ENCODE measurements at places on chromosomes 11 and 22.

DNA sequence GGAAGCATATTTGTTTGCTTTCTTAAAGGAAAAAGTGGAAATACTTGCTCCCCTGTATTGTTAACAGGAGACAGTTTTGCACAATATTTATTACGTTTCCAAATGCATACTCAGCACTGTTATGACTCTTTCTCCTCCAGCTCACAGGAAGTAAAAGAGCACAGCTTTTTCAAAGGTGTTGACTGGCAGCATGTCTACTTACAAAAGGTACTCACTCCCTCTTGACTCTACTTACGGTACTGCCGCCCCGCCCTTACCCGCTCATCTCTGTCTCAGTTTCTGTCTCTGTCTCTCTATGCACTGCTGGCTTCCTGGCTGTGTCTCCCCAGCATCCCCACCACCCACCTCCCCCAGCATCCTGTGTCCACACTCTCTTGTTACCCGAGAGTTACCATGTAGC is 32.2 kb upstream of the MYO18B start:
- no peak for DNase-seq

DNA sequence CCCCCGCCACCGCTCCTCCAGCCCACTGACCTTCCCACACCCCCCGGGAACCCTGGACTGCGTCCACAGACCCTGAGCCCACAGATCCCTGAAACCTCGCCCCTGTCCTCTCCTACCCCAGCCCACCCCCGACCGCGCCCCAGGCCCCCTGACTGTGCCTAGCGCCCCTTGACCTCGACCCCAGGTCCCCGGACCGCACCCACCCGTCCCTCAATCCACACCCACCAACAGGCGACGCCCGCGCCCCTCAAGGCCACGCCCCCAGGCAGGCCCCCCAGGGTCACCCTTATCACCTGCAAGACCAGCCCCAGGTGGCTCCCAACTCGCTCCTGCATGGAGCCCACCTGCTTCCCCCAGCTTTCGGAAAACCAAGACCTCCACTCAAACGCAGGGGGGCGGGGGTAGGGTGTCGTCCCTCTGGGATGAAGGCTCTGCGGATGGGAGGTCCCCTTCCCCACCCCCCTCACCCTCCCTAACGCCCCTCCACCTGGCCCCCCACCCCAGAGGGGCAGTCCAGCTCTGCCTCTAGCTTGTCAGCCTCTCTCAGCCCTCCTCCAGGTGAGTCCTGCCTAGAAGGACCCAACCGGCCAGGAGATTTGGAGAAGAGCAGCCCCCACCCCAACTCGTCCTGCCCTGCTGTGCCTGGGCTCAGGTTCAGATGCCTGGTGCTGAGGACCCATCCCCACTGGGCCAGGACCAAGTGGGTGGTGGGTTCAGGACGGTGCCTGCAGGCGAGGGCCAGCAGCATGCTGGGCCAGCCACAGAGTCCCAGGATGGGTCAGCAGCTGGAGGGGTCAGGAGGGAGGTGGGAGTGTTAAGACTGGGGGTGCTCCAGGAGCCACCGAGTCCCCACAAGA is 3.1 kb upstream of the IL17REL start:
- DNase-seq: no peak

GRCh38 chr11:82049199-82049598 is 684.5 kb downstream of the FAM181B start:
- DNase-seq: no peak

DNA sequence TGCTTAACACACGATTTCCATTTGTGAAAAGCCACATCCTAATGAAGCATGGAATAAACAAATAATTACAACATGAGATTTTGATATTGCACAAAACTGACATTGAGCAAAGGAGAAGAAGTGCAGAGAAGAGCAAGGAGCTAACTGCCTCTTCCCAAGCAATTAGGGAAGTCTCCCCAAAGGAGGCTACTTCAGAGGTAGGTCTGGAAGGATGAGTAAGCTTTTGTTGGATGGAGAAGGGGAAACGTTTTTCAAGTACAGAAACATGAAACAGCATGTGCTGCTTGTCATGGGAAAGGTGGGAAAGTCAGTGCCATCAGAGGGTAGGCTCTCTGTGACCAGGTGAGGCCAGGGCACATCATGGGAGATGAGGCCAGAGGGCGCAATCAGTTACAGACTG is 132.2 kb upstream of the SESN3 start:
- no peak for DNase-seq

- peak; percentile 64 for DNase-seq
Measured at GRCh38 chr11:7098235-7098832, 9.5 kb downstream of the RBMXL2 start.

- DNase-seq: no peak
Measured at GRCh38 chr11:27230192-27230572, 132.8 kb downstream of the CCDC34 start.

GRCh38 chr11:61647529-61647928 is 32.7 kb upstream of the DAGLA start:
- DNase-seq: no peak

DNA sequence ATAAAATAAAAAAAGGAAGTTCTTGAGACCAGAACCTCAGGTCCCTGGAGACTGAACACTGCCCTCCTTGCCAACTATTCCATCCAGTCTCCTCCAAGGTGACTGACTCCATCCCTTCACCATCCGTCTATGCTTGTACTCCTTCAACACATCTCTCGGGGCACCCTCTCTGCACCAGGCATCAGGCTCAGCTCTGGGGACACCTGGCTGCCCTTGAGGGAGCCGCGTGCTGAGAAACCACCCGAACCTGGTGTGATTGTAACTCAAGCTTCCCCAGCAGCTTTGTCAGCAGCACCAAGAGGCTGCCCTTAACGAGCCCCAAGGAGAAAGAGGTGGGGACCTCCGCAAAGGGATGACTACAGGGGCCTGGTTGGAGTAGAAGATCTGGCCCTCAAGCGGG is 1.7 kb downstream of the PTPN5 start:
- no peak for DNase-seq

DNA sequence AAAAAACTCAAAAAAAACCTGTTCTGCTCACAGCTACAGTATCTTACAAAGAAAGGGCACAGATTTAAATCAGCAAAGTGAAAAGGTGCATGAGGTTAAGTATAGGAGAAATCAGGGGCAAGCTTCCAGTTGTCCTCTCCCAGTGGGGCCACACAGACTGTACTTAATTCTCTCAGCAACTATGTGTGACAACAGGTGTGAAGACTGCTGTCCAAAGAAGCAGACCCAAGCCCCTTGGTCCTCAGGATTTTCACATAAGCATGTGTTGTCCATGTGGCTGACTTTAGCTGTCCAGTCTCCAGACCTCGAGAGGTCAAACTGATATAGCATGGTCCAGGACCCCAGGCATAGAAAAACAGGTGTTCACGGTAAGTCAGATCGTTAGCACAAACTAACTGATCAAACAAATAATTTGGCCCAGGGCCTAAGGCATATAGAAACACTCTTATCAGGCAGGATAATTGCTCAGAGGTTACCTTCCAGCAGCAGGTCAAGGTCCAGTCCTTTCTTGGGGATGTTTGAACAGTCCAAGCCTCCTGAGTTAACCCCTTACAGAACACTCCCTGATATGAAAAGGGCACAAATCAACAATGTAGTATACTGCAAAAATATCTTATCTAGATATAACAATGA is 21.1 kb upstream of the CSTF3 start:
- no peak for DNase-seq

GRCh38 chr11:68345776-68346461 is 33.5 kb downstream of the LRP5 start:
- no peak for DNase-seq

- DNase-seq: no peak
Measured at GRCh38 chr11:13030857-13031256, 21.7 kb downstream of the RASSF10 start.

DNA sequence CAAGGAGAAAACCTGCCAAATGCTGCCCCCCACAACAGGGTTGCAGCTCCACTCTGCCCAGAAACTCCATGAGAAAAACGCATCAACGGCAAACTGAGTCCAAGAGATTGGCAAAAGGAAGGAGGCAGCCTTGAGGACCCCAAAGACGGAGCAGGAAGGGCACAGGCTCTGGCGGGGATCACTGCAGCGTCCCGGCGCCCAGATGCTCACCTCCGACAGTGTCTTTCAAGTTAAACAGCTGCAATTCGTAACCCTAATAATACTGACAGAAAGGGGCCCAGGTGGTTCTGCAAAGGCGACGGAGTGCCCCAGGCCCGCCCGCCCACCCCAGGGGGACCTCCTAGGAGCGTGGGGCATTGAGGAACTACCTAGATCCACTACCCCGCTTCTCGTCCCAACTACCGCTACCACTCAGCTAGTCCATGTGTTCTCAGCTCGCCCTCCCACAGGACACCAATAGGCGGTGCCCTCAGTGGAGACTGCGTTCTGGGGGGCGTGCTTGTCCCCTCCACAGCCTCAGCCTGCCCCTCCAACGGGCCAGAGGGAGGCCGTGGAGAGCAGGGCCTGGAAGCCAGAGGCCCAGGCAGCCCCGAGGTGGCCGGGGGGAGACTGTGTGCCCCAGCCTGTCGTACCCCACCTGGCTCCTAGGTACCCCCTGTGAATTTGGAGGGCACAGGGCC is 127.4 kb downstream of the PHF21B start:
- no peak for DNase-seq

DNA sequence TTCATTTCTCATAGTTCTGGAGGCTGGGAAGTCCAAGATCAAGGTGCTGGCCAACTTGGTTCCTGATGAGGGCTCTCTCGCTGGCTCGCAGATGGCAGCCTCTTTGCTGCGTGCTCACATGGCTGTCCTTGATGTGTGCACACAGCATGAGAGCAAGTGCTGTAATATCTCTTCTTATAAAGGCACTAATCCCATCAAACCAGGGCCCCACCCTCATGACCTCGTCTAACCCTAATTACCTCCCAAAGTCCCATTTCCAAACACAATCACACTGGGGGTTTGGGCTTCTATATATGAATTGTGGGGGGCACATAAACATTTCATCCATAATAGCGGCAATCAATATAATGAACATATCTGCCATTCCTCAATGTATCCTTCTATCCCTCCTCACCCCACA is 1062.1 kb downstream of the BRD1 start:
- no peak for DNase-seq

- DNase-seq: no peak
Measured at GRCh38 chr11:61068581-61068980, 33.7 kb upstream of the CD5 start.

Measured in NCI-H524 (cell line).